ENCODE measurements at places on chromosomes 5 and 9.

GRCh38 chr5:149264439-149265067 lies 7.1 kb upstream of the AFAP1L1 start:
- DNase-seq, result peak; percentile 42

DNA sequence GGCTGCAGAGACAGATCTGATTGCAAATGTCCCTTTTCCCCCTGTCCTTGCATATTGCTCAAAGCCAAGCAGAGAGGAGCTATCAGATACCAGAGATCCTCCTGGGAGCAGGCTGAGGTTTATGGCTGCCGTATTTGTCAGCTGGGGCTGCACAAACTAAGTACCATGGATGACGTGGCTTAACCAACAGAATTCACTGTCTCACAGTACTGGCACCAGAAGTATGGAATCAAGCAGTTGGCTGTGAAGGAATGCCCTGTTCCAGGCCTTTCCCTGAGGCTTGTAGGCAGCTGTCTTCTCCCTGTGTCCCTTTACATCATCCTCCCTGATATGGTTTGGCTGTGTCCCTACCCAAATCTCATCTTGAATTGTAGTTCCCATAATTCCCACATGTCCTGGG lies 2.6 kb downstream of the CFAP90 start:
- no peak for DNase-seq

DNA sequence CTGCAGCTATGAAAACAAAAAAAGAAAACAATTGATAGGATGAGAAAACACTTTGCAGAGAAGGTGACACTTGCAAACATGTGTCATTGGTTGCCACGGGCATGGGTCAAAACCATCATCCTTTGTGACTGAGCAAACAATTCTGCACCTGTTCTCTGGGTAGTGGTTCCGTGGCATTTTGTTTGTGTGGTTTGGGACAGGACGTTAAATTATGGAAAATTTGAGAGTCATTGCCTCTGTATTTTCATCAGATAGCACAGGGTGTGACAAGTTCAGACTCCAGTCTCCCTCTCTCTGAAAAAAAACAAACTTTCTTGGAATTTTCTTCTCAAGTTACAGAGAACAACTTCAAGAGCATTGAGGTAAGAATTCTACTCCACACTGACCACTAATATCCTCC lies 113.4 kb upstream of the HMHB1 start:
- no peak for DNase-seq

DNA sequence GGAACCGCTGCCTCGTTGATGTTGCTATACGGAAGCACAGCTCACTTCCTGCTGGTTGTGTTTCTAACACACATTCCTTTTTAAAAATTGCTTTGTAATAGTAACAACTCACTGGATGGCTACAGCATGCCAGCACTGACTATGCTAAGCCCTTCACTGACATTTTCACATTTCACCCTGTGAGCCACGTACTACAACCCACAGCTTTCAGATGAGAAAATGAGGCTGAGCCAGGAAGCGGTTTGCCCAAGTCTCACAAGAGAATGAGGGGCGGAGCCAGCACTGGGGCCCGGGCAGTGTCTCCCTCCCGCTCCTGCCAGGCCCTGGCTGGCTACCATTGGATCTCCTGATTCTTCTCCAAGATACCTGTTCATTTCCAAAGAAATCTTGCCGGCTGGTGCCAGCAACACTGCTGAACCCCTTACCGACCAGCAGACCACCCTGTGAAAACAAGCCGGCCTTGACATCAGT lies 38.3 kb downstream of the FAM78A start:
- no peak for DNase-seq

DNA sequence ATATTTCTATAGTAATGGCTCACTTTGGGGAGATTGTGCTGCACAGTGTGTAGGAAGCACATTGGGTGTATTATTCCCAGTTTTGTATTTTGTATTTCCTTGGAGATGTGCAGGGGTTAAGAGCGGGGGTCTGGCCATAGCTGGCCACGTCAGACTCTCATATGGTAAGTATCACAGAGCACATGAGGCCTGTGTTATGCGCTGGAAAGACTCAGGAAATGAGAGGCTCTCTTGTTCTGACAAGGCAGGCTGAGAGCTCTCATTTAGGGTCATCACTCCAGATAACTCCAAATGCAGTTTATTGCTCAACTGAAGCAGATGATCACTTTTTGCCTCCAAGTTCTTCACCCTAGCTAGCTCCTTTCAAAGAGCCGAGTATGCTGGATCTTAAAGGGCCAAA lies 205.7 kb downstream of the NTRK2 start:
- DNase-seq, result no peak

GRCh38 chr5:17081142-17081541 lies 136.3 kb upstream of the BASP1 start:
- DNase-seq, result no peak
